ENCODE measurements at places on chromosomes 7 and 10.

GRCh38 chr7:1707756-1708595 lies 37.9 kb downstream of the ELFN1 start:
- DNase-seq: no peak

DNA sequence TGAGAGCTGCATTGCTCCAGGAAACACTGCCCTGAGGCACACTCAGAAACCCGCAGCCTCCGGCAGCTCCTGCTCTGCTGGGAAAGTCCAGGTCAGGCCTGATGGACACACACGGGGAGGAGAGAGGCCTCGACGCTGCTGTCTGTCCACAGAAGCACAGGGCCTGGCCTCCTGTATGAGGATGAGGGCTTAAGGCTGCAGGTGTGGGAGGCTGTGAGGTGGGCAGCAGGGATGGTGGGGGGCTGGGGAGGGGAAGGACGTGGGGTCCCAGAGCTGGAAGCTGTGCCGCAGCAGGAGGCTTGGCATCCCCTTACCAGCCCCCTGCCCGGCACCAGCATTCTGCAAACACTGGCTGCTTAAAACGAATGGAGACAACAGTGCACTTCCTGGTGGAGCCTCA lies 186.2 kb downstream of the DNAJB6 start:
- no peak for DNase-seq

- no peak for DNase-seq
These were observed 46.5 kb upstream of the MSMB start for GRCh38 chr10:46092524-46093081.

DNA sequence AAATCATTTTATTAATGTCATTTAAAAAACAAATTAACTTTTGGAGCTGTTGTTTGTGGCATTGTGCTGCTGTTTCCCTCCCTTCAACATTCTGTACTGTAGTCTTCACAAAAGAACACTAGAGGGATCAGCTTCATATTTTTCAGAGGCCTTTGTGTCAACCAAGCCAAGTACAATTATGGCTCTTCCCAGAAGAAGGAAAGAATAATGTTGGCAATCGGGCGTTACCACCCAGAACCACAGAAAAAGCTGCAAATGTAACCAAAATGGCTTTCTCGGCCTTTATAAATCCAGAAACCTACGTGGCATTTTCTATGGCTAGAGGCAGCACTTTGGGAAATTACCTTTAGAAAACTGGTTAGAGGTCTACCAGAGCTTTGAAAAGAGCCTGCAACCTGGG lies 98.8 kb upstream of the COL1A2 start:
- no peak for DNase-seq

GRCh38 chr10:67036808-67037207 lies 111.0 kb downstream of the LRRTM3 start:
- DNase-seq: no peak

DNA sequence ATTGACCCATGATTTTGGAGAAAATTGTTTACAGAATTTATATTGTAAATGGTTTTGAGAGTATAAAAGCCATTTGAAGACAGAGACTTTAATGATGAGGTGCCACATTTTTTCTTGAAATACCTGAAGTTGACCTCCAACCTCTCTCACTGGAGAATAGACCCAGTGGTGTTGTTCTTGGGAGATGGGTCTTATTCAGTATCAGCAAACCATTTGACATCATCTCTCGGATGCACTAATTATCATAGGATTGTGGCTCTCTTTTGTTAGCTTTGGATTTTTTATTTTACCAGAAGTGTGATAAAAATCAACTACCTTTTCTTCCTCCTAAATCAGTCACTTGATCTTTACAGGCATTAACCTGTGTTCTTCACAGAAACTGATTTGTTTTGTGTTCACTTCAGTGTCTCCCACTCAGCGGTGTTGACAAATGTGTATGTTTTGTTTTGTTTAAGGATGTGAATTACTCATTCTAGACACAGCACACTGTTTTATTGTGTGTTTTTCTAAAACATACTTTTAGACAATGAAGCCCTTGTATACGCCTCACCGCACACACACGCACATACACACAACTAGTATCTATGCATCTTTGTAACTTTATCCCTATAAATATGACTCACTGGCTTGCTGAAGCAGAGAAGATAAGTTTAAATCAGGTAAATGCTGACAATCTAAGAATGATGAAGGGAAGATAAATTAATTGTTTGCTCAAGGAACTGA lies 455.6 kb downstream of the INHBA start:
- no peak for DNase-seq

DNA sequence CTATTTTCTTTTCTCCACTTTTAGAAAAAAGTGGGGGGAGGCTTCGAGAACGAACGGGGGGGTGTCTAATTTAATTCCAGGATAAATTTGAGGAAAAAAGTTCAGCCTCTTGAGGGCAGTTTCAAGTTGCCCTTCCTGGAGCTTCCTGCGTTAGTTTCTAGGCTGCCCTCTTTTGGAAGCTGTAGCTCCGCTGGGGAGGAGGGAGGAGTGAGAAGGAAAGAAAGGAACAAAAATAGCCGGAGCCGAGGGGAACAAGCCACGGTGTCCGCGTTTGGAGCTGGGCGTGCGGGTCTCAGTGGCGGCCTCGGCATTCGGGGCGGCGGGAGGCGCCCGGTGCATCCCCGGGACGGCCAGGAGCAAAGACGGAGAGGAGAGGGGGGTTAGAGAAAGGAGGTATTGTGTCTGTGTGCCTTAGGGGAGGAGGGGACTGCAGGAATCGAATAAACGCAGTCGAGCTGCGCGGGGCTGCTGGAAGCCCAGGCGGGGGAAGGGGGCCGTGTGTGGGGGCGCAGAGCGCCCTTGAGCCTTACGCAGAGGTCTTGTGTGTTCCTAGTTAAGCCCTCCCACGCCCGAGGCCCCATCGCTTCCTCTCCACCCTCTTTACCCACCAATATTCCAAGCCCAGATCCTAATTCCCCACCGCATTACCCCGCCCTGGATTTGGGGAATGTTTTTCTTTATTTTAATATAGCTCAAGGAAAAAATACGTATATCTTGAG lies 2.0 kb upstream of the TNRC18 start:
- peak; percentile 84 for DNase-seq

- no peak for DNase-seq
These were observed 64.7 kb upstream of the AOAH start for GRCh38 chr7:36788825-36789470.

GRCh38 chr10:71504168-71504567 lies 107.4 kb downstream of the CDH23 start:
- DNase-seq: no peak

DNA sequence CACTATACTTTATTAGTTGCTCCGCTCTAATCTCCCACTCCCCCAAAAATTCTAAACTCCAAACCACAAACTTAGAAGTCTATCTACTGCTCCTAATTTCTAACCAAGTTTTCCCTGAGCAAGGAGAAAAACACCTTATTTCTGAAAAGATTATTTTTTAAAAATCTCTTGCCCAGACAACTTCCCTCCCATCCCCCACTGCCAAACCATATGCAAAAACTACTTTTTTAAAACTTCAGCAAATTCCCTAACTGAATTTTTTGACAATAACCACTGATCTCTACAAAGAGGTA lies 1.9 kb downstream of the UBE2H start:
- DNase-seq: no peak

- no peak for DNase-seq
These were observed 44.1 kb upstream of the MXI1 start for GRCh38 chr10:110163192-110163773.

GRCh38 chr10:50679149-50679548 lies 55.4 kb upstream of the SGMS1 start:
- DNase-seq: no peak

GRCh38 chr7:158997110-158997453 lies 140.7 kb downstream of the DYNC2I1 start:
- no peak for DNase-seq

- no peak for DNase-seq
These were observed 171.9 kb downstream of the TPST1 start for GRCh38 chr7:66377045-66377444.

GRCh38 chr10:14052931-14053330 lies 277.8 kb downstream of the FRMD4A start:
- no peak for DNase-seq

DNA sequence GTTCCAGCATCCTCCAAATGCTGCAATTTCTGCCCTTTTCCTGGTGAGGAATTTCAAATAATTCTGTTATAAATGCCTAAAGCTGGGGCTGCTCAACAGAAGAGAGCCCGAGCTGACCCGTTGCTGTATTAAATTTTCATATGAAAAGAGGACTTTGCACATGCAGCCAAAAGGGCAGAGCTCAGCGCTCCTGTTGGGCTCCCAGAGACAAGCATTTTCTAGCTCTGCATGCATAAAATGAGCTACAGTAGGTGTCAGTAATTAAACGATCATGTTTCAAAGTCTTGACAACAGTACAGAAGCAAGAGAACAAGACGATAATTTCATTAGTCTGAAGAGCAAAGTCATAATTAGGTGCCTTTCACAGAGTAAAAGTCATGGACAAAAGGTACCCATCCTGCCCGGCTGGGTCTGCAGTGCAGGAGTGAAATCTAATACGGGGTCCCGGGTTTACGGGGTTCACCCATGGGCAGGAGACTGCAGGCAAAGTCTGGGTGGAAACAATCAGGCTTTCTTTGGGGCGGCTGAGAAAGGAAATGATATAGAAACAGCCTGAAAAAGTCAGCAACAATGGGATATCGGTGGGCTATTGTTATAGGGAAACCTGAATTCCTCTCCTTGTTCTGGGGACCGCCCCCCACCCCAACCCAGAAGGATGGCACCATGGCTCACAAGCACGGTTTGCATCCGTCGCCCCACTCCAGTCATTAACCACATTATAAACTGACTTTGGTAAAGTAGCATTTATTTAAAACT lies 66.0 kb downstream of the EBF3 start:
- no peak for DNase-seq

DNA sequence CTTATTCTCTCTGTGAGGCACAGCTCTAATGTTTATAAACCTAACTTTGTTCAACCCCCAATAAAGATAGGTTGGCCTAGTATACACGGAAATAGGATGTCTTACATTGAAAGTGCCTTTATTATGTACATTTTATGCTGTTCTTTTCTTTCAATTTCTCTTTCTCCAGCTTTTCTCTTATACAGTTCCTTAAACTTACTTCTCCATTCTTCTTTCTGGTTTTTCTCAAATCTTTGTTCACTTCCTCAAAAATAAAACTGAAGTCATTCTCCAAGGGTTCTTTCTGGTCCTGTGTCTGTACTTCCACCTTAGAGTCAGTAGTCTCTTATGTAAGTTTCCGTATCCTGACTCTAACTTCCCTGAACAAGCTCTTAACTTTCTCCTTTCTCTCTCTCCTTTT lies 29.2 kb upstream of the NAMPT start:
- DNase-seq: no peak

DNA sequence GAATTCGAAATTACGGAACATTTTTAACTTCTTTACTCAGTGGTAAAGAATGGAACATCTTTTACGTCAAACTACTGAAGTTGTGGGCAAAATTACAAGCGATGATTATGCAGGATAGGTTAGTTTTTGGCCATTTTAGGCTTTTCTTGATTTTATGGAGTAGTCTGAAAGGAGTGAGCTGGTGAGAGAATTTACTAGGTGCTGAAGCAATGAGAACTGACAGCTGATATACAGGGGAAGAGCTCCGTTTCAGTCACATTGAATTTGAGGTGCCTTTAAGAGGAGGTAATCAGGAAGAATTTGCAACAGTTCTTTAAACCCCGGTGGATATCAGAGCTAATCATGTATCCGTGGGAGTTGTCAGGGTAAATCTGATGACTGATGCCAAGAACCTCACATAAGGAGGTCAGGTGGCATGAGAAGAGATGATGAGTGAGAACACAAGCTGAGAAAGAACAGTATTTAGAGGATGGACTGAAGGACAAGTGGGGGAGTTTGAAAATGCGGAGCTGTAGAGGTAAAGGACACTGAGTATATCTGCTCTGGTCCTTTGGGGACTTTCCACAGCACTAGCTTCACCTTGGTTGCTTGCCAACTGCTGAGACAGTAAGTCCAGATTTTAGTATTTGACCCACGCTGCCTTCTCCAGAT lies 104.3 kb downstream of the AHR start:
- DNase-seq: no peak

DNA sequence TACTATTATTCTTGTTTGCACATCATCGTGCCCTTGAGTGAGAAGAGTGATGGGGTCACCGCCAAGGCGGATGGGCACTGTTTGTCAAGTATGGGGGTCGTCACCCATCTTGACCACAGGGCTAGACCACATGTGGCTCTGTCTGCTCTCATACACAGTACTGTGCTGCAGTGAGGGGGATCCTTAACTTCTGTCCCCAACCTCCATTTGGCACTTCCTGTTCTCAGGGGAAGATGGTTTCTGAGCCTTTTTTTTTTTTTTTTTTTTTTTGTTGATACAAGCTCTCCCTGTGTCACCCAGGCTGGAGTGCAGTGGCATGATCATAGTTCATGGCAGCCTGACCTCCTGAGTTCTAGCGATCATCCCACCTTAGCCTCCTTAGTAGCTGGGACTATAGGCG lies 13.6 kb downstream of the WBP1L start:
- DNase-seq: no peak

DNA sequence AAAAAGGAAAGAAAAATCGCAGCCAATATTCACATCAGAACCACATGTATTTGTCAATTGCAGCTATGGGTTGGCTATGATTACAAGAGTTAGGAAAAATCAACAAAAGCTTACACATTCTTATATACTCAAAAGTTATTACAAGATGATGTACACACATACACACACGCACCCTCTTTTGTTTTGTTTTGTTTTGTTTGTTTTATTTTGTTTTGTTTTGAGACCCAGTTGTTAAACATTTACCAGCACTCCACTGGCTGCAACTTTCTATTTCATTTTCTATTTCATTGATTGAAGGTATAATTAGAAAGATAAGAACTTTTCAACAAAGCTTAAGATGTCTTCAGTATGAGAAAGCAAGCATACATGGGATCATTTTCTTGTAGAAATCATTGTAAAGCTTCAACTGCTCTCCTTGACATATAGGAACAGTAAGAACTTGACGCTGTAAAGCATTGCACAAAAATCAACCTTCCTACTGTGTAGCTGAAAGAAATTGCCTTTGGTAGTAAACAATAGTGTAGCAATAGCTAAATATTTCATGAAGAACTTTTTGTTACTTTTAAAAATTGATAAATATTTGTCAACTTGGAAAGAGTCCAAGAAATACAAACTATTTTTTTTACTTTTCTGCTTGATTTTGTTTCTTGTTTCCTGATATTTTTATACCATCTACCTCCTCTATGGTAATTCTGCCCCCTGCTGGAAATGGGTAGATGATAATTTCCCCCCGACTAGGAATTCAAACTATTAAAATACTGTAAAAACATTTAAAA lies 205.9 kb downstream of the MBL2 start:
- no peak for DNase-seq

DNA sequence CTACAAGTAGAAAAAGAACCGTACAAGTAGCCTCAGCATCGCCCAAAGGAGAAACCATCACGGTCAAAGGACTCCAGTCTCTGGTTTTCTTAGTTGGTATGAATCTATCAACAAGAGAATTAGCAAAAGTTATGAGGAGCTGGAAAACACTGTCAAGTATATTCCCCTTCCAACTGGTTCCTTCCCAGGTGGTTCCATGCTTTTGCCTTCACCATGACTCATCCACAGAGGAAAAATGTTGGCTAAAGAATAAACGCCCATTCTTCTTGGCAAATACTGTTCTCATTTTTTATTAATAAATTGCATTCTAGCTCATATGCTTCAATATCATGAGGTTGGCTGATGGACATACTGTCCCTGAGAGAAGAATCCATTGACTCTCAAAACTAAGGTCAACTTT lies 6.4 kb downstream of the ELMO1 start:
- no peak for DNase-seq

- DNase-seq: no peak
These were observed 16.4 kb upstream of the NODAL start for GRCh38 chr10:70457759-70458305.
